Activated T-helper 17 cell treated with anti-CD3 and anti-CD28 coated beads, Interleukin-2, amount 50 U/mL, for 72 hours (primary cell): ENCODE measurements at places on chromosomes 3 and 15. TPM values are rescaled to one million over a fixed set of nuclear protein-coding genes. Genes with fewer than 3 reads are reported as not detected.

Gene GRK7
- 0.09 TPM for total RNA-seq

Gene GOLGA6L4
- 2.2 TPM for total RNA-seq

Gene CCDC39
- not detected for total RNA-seq

Gene PLAAT1
- total RNA-seq = not detected

Gene VGLL3
- 0.03 TPM for total RNA-seq

Gene ARL14
- total RNA-seq = not detected

Gene EEF1AKMT4
- 8.0 TPM for total RNA-seq

Gene TCF12
- total RNA-seq = 74.2 TPM

Gene MYRIP
- total RNA-seq = not detected

Gene AHSG
- not detected for total RNA-seq

DNA sequence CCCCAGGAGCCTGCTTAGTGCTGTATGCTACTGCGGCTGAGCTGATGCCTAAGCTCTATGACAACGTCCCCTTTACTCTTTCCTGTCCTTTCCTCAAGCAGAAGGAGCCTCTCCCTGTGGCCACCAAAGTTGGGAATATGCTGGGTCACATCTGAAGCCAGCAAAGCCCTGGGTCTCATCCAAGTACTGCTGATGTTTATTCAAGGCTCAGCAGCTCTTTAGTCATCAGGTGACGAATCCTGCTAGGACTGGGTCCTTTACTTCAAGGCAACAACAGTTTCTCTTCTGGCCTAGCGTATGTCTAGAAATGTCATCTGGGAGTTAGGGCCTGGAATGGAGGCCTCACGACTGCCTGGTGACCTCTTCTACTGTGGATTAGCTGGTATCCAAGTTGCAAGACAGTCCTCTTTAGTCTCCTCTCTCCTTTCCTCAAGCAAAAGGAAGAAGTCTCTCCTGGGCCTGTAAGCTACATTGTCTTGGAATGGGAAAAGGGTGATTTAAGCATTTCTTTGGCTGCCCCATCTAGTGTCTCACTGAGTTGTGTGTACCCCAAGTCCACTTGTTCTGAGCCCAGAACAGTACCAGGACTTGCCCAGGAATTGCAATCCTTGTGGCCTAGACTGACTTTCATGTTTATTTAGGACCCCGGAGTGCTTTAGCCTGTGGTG, 63.9 kb downstream of the TNFAIP8L3 start:
- H3K27me3 ChIP-seq = no peaks in the 10 kb centered on the region
- H3K4me3 ChIP-seq = no peak overlapping the region
- no peaks in the 10 kb centered on the region for H3K4me1 ChIP-seq
- peaks cover 6% of the 10 kb centered on the region for H3K36me3 ChIP-seq
- H3K27ac ChIP-seq = no peak overlapping the region

DNA sequence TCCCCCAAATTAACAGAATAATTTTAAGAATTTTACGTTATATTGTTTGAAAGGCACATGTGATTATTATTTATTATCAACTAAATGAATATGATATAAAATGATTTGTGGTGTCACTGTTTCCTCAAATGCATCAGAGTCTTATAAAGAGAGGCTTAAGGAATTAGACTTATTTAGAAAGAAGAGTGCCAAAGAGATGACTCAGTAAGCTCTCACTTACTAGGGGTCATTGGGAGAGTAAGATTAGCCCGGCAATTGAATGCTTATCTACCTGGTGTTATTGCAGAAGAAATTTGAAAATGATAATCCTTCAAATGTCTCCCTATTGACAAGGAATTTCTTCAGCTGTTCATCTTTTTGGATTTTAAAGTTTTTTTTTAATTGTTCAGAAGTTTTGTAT, 408.7 kb downstream of the OXSM start:
- no peak overlapping the region for H3K4me3 ChIP-seq
- no peak for ATAC-seq
- H3K27ac ChIP-seq = no peak overlapping the region
- H3K27me3 ChIP-seq = no peaks in the 10 kb centered on the region
- H3K36me3 ChIP-seq = no peaks in the 10 kb centered on the region

GRCh38 chr3:197955892-197956477, 4.0 kb upstream of the LMLN start:
- no peak overlapping the region for H3K4me3 ChIP-seq
- H3K4me1 ChIP-seq = peaks cover 45% of the 10 kb centered on the region
- ATAC-seq = no peak
- H3K27ac ChIP-seq = peak overlapping the region; percentile 16

DNA sequence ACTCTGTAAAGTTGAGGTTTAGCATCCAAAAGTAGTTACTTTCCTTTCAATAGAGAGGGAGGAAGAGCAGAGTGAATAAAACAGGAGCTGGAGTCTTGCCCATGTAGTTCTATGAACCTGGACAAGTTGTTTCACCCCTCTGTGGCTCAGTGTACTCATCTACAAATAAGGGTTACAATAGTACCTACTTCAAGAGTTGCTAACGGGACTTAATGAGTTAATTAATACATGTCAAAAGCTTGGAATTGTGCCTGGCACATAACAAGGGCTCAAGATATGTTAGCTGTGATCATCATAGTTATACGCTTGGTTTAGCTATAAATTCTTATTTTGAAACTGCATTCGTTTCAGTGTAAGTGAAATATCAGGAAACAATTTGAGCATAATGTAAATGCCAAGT, 388.5 kb upstream of the THBS1 start:
- no peak overlapping the region for H3K4me3 ChIP-seq
- ATAC-seq = no peak
- H3K36me3 ChIP-seq = no peaks in the 10 kb centered on the region
- no peaks in the 10 kb centered on the region for H3K4me1 ChIP-seq
- H3K27ac ChIP-seq = no peak overlapping the region

DNA sequence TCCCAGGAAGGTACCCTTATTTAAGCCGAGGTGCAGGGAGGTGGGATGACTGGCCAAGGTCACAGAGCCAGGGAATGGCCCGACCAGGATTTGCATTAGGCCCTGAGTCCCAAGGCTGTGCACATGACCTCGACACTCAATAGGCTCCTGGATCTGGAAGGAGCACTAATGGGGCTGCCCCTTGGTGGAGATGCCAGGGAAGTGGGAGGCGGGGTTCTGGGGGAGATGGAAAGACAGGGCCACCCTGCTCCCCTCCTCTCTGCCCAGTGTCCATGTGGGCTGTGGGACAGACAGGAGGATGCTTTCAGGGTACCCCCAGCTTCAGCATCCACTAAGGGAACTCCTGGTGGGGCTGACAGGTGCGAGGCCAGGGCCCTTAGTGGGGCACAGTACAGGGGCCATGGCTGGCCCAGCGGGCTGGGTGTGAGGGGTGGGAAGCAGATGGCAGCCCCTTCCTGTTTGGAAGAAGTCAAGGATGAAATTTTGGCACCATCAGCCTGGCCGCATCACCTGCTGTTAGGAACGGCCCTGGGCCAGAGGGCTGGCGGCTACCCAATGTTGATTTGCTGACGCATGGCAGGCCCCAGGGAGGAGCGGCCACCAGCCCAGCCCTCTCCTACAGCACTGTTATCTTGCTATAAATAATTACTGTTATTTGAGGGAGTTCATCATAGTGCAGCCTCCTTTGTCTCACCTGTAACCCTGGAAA, 37.3 kb downstream of the ATP2B2 start:
- H3K27me3 ChIP-seq = peaks cover 25% of the 10 kb centered on the region
- ATAC-seq = no peak
- no peaks in the 10 kb centered on the region for H3K36me3 ChIP-seq
- no peak overlapping the region for H3K4me3 ChIP-seq
- H3K4me1 ChIP-seq = peaks cover 4% of the 10 kb centered on the region

- H3K27ac ChIP-seq = no peak overlapping the region
- H3K36me3 ChIP-seq = no peaks in the 10 kb centered on the region
- ATAC-seq = no peak
- peaks cover 12% of the 10 kb centered on the region for H3K27me3 ChIP-seq
- no peak overlapping the region for H3K4me3 ChIP-seq
These were observed 110.1 kb upstream of the GBE1 start for GRCh38 chr3:81871358-81872155.

DNA sequence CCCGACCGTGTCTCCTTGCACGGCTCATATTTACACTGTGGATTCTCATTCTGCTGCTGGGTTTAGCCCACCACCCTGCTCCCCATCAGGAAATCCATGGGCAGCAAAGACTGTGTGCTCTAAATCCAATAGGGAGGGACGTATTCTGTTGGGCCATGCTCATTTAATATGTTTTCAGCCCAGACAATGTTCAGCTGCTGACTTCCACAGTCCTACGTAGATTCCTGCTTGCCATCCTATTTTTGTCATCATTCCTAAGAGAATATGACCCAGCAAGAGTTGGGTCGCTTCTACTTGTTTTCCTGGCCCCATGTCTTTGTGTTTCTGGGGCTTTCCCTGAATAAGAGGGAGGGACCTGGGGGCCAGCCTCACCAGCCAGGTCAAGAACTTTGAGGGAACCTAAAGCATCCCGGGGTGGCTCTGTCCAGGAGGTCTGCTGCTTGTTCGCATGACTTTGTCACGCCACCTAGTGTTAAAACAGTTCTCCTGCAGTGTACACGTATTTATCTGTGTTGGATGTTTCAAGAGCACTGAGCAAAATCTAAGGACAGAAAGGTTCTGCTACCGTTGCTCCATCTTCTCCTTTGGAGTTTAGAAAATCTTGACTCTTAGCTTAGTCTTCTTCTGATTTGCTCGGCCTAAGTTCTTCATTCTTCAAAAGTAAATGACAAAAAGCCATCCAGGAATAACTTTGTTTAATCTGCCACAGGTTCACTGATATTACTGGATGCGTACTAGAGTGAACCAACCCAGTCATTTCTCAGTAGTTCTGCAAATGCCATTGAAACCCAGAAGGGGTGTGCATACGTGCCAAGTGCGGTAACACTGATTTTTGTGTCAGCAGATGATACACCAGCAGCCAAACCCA, 79.8 kb upstream of the NR2E3 start:
- peaks cover 8% of the 10 kb centered on the region for H3K27me3 ChIP-seq
- no peak overlapping the region for H3K4me3 ChIP-seq
- ATAC-seq = peak; percentile 71
- no peaks in the 10 kb centered on the region for H3K36me3 ChIP-seq

GRCh38 chr3:52678265-52679198, 7.2 kb downstream of the PBRM1 start:
- H3K27ac ChIP-seq = peak overlapping the region; percentile 47
- peaks cover 98% of the 10 kb centered on the region for H3K36me3 ChIP-seq
- peak overlapping the region; percentile 0 for H3K4me3 ChIP-seq
- no peaks in the 10 kb centered on the region for H3K27me3 ChIP-seq

GRCh38 chr15:100602823-100603393, 519 bp downstream of the ASB7 start:
- peaks cover 35% of the 10 kb centered on the region for H3K4me1 ChIP-seq
- no peak overlapping the region for H3K27ac ChIP-seq
- peak; percentile 67 for ATAC-seq

GRCh38 chr15:63331456-63331855, 50.2 kb downstream of the CA12 start:
- ATAC-seq = peak; percentile 96
- H3K27ac ChIP-seq = peak overlapping the region; percentile 53
- H3K4me1 ChIP-seq = no peaks in the 10 kb centered on the region
- peaks cover 8% of the 10 kb centered on the region for H3K27me3 ChIP-seq
- H3K36me3 ChIP-seq = no peaks in the 10 kb centered on the region

- no peaks in the 10 kb centered on the region for H3K4me1 ChIP-seq
- no peak overlapping the region for H3K27ac ChIP-seq
- H3K36me3 ChIP-seq = peaks cover 89% of the 10 kb centered on the region
- no peaks in the 10 kb centered on the region for H3K27me3 ChIP-seq
- ATAC-seq = no peak
These were observed 32.1 kb downstream of the KIF7 start for GRCh38 chr15:89623165-89623564.

DNA sequence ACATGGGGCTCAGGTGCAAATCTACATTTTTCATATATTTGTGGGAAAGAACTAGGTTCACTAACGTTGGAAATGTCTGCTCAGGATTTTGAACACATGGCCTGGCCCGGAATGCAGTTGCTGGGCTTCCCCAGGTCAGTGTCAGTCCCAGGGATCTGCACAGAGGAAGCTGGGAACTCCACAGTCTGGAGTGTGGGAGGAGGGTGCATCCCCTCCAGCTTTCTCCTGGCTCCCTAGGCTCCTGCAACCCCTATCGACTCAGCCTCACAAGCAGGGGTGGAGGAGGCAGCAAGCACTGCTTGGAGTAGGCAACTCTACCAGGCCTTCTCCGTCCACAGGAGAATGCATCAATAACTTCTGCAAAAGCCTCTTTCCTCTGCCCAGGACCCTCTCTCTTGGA, 30.1 kb upstream of the HCN4 start:
- H3K4me3 ChIP-seq = no peak overlapping the region
- no peaks in the 10 kb centered on the region for H3K36me3 ChIP-seq
- peaks cover 4% of the 10 kb centered on the region for H3K27me3 ChIP-seq
- no peak for ATAC-seq
